ENCODE measurements at places on chromosomes 11 and 22.

DNA sequence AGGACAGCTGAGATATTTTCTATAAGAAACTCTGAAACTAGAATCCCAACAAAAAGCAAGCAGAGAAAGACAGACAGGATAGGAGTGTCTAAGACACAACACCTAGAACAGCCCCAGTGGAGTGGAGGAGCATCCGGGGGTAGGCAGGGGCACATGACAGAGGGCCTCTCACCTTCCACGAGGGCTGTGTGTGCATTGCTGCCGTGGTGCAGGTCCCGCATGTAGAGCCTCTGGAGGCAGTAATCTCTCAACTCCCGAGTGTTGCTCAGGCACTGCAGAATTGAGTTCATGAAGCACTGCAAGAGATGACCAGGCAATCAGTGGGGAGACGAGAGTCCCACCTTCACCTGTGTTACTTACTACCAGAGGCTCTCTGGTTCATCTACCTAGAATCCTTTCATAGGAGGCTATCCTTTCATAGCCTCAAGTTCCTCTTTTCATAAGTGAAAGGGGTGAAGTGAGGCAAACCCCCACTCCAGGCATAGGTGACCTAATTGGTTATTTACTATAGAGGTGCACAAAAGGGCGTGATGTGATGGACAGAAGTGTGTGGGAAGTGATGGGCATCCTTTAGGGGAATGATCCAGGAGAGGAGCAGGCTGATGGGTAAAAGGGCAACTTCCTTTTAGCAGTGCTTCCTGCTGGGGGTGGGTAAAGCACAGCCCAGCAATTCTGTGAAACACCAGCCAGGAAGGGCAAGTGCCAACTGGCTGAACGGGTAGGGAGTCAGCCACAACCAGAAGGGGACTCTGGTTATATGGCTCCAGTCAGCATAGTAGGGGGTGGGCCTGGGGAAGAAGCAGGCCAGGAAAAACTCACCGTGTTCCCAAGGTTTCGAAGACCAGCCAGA is 13.1 kb upstream of the MFRP start:
- no peak for DNase-seq

GRCh38 chr22:31574055-31574670 is 77.8 kb downstream of the SFI1 start:
- DNase-seq = no peak

DNA sequence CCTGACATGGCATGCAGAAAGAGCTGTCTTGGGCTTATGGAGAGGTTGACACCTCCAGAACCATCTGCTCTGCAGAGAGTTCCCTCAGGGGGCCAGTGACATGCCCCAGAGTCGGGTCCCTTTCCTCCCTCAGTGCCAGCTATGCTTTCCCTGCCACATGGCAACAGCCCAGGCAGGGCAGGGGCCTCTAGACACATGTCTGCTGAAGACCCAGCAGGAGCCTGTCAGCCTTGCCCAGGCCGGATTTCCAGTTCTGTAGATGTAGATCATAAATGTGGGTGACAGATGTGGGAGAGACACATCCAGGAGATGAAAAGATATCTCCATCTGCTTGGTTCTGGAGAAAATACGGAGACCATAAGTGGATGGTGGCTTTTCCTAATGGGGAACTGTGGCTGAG is 25.5 kb downstream of the NAV2 start:
- no peak for DNase-seq

DNA sequence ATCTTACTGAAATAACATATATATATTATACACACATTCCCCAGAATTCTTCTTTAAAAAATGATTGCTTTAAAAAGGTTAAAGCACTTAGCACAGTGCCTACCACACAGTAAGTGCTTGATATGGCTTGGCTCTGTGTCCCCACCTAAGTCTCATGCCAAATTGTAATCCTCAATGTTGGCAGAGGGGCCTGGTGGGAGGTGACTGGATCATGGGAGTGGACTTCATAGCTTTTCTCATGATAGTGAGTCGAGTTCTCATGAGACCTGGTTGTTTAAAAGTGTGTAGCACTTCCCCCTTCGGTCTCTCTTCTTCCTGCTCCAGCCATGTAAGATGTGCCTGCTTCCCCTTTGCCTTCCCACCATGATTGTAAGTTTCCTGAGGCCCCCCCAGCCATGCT is 6.2 kb downstream of the CRYAB start:
- no peak for DNase-seq

GRCh38 chr22:28843633-28844032 is 39.7 kb upstream of the ZNRF3 start:
- no peak for DNase-seq

DNA sequence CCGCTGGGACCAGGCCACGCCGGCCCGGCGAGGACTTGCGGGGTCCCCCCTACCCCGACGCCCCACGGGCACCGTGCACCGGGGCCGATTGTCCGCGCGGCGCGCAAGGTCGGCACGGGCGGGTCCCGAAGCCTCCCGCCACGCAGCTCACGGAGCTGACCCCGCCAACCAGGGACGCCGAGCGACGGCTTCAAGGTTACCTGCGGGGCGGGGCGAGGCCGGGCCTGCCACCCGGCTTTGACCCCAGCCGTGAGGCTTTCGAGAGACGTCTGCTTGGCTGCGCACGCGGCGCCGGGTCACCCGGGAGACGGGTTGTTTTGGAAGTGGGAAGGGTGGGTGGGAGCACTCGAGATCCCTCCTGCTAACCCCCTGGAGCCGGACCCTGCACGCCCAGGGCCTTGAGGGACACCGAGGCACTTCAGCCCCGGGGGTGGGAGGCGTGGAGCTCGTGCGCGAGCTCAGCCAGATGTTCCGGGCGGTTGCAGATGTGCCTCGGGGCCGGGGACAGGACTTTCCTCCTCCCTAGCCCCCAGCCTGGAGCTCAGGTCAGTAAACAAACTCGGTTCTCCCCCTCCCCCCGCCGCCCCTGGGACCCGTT is 3.2 kb upstream of the WNT11 start:
- DNase-seq = peak; percentile 38

DNA sequence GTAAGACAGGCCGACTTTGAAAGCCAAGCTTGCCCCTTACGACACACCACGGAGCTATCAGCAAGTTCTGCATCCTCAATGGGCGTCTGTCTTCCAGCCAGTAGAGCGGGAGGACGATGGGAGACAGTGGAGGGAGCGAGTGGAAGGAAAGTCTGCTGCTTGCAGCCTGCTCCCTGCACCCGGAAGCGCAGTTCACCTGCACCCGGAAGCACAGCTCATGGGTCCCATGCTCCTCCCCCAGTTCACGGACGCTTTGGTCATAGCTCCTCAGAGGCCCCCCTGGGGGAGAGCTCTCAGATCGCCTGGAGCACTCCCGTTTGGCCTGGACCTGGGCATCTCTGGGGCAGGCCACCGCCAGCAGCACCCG is 51.3 kb downstream of the FBLN1 start:
- DNase-seq = no peak

DNA sequence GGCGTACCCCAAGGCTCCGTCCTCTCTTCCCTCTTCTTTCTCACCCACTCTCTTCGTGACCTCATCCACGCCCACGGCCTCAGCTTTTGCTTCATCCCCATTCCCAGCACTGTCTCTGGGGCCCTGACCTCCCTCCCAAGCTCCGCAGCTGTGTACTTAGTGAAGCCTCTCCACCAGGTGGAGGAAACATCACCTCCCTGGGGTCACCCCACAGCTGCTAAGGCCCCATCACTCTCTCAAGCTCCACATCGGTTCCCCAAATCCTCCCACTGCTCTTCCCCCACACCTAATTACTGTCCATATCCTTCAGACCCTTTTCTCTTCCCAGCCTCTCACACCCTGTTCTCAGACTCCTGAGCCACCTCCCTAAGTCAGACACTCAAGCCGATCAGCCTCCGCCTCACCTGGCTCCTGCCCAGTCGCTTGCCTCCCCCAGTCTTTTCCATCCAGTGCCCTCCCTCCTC is 7.9 kb upstream of the SYT7 start:
- no peak for DNase-seq

GRCh38 chr11:92504004-92504403 is 279.4 kb downstream of the FAT3 start:
- DNase-seq = no peak

GRCh38 chr11:5367448-5368074 is 16.1 kb upstream of the OR51M1 start:
- DNase-seq = no peak

GRCh38 chr22:38030311-38031133 is 26.7 kb upstream of the PICK1 start:
- DNase-seq = no peak

DNA sequence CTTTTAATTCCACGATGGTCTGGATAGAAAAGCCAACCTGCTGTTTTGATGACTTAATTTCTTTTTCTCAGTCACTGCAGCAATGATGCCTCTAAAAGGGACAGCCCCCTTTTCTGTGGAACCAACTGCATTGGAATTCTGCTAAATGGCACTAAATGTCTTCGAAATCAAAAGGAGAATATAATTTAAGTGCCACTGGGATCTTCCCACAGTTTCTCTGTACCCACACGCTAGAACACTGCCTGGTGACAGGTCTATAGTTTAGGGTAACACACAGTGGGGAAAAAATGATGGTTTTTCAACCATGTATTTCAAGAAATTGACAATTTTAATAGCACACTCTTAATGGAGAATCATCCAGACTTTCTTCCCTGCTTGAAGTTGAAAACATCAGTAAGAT is 182.3 kb downstream of the OPCML start:
- no peak for DNase-seq

- no peak for DNase-seq
Measured at GRCh38 chr11:8204025-8204424, 35.2 kb upstream of the RIC3 start.

DNA sequence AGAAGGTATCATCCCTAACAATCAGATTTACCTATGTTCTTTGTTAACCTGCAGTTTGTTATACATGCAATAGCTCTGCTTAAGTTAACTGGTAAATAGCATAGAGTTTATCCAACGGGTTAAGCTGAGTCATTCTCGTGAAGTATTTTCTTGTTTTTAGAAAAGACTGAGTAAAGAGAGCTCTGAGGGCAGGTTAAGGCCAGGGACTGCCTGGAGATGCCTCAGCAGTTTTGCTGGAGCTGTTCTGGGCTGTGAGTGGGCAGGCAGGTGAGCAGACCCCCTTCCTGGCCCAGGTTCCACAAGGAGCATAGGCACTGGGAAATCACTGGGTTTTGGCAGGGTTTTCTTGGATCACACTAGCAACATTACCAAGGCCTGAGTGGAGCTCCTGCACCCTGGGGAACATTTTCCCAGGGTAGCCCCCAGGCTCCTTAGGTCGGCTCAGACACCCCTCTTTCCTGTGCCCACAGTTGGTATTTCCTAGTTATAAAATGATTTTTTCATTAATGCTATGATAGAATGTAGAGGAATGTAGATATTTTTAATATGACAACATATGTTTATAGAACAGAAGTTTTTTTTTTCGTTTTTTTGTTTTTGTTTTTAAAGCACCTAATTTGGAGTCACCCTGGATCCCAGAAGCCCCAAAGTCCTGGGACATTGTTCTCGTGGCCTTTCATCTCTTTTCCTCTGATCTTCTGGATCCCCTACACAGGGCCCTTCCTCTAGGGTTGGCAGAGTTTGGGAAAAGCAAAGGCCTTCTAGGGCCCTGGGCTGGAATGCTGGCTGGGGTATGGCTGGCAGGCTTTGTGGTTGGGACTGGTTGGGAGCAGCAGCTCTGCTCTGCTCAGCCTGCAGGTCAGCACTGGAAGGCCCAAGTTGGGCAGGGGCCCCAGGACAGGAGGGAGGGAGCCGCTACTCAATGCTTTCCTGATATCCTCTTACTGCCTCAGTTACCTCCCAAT is 26.7 kb downstream of the IRAG1 start:
- no peak for DNase-seq

DNA sequence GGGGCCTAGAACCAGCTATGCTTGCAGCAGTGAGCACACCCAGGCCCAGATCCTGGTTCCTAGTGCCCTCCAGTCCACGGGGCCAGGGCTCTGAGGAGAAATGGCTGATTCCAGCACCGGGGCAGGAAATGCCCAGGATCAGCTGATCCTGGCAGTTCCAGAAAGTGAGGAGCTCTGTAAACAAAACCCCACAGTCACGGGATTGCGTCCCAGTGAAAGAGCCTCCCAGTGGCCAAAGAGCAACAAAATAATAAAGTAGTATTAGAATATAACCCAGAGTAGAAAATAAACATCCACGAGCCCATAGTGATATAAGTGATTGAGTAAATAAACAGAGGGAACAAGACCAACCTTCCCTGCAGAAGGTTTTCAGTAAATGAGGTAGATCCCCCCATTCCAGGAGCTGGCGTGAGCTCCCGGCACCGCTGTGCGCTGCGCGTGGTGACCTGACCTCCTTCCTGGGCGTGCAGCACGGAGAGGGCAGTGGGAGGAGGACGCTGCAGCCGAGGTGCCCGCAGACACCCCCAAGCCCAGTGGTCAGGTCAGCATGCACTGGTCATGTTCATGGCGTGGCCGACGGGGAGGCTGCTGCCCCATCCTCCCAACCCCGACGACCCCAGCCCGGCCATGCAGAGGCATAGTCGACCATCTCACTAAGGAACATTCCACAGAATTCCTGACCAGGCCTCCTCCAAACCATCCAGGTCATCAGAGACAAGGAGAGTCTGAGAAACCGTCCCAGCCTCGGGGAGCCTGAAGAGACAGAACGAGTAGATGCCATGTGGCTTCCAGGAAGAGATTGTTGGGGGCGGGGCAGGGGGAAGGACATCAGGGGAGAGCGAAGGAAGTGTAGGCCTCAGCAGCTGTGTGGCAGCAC is 19.8 kb downstream of the PTDSS2 start:
- no peak for DNase-seq

GRCh38 chr11:503179-503981 is 3.7 kb downstream of the RNH1 start:
- DNase-seq = no peak

GRCh38 chr11:36280531-36280930 is 8.7 kb downstream of the COMMD9 start:
- no peak for DNase-seq

- no peak for DNase-seq
Measured at GRCh38 chr22:45026511-45026910, 16.7 kb upstream of the PHF21B start.

DNA sequence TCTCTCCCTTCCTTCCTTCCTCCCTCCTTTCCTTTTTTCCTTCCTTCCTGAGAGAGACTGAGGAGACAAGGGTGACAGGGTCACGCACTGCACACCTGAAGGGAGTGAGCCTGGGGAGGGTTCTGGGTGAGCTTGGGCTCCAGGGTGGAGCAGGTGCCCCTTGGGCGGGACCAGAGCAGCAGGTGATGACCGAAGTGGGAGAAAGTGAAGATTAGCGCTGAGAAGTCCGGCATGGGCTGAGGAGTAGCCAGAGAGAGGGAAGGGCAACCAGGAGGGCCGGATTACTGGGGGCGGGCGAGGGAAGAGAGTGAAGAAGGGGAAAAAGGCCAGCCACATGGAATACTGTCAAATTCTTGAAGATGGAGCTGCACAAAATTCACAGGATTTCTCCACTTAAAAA is 99.2 kb upstream of the LMO1 start:
- DNase-seq = no peak

GRCh38 chr11:131888230-131888855 is 517.9 kb downstream of the NTM start:
- no peak for DNase-seq

DNA sequence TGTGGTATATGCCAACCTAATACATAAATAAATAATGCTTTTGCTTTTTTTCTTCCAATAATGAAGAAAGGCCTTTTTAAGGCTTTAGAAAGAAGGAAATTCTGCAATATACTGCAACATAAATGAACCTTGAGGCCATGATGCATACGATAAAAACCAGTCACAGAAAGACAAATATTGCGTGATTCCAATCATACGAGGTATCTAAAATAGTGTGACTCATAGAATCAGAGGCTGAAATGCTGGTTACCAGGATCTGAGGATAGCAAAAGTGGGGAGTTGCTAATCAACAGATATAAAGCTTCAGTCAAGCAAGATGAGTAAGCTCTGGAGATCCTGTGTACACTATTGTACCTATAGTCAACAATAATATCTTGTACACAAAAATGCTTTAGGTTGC is 24.2 kb downstream of the MS4A6A start:
- DNase-seq = no peak
